Progenitor cell of endocrine pancreas (in vitro differentiated cells): ENCODE measurements at places on chromosomes 13 and 19. TPM values are rescaled to one million over a fixed set of nuclear protein-coding genes. Genes with fewer than 3 reads are reported as not detected.

DNA sequence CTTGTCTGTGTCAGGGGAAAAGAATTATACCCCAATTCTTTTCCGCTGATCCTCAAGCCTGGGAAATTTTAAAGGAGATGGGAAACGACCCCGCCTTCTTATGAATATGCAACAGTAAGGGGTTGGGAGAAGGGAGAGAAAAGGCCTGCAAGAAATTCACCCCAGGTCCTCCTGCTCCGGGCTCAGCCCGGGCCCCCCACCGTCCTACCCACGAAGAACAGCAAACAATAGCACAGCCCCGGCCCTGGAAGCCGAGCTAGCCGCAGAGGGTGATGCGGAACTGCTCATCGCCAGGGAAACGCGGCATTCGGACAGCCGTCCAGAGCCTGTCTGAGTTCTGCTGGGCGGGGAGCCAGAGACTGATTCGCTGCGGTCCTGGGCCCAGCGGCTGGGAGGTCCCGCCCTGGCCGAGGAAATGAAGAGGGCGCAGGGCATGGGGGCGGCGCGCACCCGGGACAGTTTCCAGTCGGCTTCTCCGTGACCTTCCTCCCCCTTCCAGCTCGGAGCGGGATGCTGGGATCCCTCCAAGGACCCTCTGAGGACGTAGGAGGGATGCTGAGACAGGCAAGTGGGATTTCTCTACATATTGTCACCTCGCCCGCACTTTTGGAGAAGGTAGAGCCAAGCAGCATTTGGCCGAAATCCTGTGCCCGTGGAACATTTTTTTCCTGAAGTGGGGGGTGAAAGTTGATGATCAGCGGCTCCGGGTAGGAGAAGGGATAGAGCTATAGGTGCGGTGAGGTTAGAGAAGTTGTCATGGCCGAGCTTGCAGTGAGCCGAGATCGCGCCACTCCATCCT is 82.3 kb upstream of the C1QTNF9B start:
- peak; percentile 24 for DNase-seq

DNA sequence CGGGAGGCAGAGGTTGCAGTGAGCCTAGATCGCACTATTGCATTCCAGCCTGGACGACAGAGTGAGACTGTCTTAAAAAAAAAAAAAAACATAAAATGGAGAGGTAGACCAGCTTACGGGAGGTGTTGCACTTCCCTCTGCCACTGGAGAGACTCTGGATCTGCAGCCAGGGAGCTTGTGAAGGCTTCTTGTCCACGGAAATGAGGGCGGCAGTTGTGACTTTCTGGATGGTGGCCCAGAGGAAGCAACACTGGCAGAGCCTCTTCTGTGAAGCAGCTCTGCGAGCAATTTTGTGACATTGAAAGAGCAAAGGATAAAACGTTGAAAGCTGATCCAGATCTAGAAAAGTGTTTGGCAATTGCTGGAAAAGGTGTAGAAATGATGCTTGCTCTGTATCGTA is 10.4 kb downstream of the SPINT2 start:
- DNase-seq, result no peak

DNA sequence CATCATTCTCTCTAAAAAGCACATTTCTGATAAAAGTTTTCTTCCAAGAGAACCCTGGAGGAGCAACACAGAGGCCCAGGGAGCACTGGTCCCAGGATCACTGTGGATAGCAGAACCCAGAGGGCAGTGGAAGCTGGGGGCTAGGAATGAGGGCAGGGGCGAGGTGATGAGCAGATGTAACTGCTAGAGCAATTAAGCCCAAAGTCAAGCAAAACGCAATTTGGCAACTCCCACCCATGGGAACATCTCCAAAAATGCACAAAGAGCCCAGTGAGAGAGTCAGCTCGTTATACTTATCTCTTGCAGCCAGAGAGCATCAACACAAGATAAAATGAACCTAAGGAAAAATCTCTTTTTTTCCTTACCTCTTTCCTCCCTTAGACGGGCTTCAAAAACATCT is 284.2 kb downstream of the TBC1D4 start:
- no peak for DNase-seq

The CD37 gene
- not detected in 2 replicates for total RNA-seq

The TJP3 gene
- 36.3 and 40.7 TPM in 2 replicates for total RNA-seq

The LIM2 gene
- not detected in 2 replicates for total RNA-seq
